NCI-H1048 (cell line): ENCODE measurements at places on chromosomes 1 and 21.

GRCh38 chr1:87685311-87686135 lies 356.8 kb downstream of the LMO4 start:
- peak; percentile 52 for DNase-seq

- no peak for DNase-seq
Measured at GRCh38 chr1:233268389-233269022, 27.0 kb downstream of the PCNX2 start.

DNA sequence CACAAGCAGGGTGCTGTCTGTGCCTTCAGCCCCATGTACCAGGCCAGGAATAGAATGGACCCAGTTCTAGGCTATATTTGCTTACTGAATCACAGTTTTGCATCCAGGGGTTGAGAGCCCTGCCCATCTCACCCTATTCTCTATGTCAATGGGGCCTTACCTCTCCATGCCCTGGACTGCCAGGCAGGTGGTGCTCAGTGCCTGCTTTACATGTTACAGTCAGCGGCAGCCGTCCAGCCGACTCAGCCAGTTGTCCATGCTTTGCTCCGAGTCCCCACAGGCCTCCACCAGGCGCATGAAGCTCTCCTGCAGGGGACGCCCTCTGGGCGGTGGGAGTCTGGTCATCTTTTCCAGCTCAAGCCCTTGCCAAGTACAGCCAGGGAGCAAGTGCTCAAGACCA lies 12.2 kb upstream of the FAM167B start:
- no peak for DNase-seq

DNA sequence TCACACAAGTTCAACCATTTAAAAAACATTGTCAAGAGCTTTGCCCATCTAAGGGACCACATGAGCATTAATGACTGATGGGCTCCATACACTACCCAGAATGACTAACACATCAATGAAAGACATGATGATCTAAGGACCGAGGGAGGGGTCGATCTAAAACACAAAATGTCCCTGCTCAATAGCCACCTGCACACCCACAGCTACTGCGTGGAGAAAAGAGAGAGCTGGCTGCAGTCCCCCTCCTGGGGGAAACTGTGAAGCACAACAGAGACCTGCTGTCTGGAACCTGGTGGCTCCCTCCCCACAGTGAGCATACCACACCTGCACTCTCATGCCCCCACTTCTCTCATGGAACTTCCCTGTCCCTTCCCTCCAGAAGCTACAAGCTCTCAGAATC lies 130.1 kb upstream of the ERG start:
- DNase-seq = no peak

DNA sequence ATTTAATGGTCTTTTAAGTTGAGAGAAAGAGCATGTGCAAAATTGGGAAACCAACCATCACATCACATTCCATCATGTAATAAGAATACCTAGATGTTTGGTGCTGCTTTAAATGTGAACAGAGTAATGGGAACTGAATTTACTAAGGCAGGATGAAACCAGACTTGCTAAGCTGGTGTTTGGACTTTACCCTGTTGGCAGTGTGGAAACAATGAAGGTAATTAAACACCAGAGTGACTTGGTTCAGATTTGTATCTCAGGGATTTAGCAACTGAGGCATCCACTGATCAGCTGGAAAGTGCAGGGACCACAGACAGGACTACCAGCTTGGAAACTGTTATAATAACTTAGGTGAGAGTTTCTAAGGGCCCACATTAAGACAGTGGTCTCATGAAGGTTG lies 263.4 kb downstream of the OLFM3 start:
- DNase-seq = no peak

- no peak for DNase-seq
Measured at GRCh38 chr1:67041841-67042503, 12.0 kb downstream of the SLC35D1 start.

DNA sequence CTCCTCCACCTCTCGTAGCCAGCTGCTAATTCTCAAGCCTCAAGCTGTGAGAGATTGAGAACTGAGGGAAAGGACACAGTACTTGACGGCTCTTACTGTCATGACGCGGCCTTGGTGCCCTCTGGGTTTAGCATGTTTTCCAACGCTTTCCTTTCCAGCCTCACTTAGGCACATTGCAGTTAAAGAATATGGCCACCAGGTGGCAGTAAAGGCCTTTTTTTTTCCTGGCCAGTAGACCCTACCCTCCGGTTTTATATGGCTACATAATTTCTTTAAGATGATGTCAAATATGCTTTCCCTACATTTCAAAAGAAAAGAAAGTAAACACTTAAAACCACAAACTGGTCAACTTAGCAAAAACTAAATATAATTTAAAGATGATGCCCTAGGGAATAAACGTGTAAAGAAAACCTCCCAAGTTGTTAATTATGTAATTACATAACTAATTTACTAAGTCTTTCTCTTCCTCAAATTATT lies 56.8 kb upstream of the PRDX6 start:
- peak; percentile 82 for DNase-seq

DNA sequence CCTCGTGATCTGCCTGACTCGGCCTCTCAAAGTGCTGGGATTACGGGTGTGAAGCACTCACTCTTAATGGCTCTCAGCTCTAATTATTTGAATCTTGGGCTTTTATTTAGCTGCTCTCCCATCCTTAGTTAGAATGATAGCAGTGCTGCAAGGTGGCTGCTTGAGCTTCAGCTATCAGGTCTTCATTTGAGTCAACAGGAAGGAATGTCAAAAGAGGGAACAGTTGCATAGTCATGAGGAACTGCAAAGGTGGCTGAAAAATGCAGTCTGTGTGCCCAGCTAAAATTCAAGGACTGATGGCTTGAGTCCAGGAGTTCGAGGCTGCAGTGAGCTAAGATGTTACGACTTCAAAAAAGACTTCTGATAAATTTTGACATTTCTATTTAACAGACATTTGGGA lies 55.6 kb downstream of the UCK2 start:
- DNase-seq = no peak

GRCh38 chr1:234325878-234326496 lies 47.3 kb upstream of the COA6 start:
- DNase-seq = no peak

GRCh38 chr1:24048205-24048869 lies 63.6 kb downstream of the MYOM3 start:
- DNase-seq = no peak

- DNase-seq = no peak
Measured at GRCh38 chr1:55626326-55626725, 411.2 kb upstream of the USP24 start.
